ENCODE measurements at places on chromosomes 1 and 21.
A peak's percentile ranks its signal among the peaks of the same experiment; 100 is the strongest.

- peak; percentile 71 for DNase-seq
- peaks cover 10% of the 10 kb centered on the region for H3K36me3 ChIP-seq
- H3K27ac ChIP-seq, result no peak overlapping the region
- H3K4me3 ChIP-seq, result no peak overlapping the region
- H3K4me1 ChIP-seq, result no peaks in the 10 kb centered on the region
These were observed 22.8 kb upstream of the TARS2 start for GRCh38 chr1:150464422-150464826.

DNA sequence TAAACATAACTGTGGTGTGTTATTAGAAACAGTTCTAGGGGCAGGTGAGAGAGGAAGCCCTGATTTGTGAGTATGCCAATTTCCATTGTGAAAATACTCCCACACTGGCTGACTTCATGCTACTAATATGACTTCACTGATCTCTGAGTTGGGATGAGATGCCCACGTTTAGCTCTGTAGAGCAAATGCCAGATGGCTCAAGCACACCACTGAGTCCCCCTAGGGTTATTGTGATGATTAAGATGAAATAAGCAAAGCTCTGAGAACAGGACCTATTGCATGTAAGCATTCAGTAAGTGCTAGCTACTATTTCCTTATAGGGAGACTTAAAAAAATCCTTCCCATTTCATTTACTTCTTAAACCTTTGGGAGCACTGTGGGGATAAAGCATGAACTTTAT is 117.6 kb downstream of the CENPF start:
- H3K4me3 ChIP-seq, result no peak overlapping the region
- DNase-seq, result no peak
- H3K27me3 ChIP-seq, result no peaks in the 10 kb centered on the region
- H3K4me1 ChIP-seq, result no peaks in the 10 kb centered on the region
- no peaks in the 10 kb centered on the region for H3K36me3 ChIP-seq

DNA sequence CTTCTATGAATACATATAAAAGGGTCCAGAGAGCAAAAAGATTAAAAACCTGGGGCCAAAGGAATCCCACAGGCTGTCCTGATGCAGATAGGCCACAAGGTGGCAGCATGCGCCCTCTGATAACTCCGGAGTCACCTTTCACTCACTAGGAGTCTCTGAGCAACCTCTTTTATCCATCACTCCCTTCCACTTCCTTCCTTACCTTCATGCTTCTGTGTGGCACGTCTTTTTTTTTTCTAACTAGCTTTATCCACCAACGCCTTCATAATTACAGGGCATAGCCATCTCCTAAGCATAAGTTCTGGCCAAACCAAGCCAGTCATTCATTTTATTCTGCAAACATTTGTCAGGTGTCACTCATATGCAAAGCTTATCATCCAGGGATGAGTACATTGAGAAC is 3.9 kb upstream of the PGLYRP4 start:
- no peak overlapping the region for H3K27ac ChIP-seq
- no peak overlapping the region for H3K4me3 ChIP-seq
- no peaks in the 10 kb centered on the region for H3K27me3 ChIP-seq

DNA sequence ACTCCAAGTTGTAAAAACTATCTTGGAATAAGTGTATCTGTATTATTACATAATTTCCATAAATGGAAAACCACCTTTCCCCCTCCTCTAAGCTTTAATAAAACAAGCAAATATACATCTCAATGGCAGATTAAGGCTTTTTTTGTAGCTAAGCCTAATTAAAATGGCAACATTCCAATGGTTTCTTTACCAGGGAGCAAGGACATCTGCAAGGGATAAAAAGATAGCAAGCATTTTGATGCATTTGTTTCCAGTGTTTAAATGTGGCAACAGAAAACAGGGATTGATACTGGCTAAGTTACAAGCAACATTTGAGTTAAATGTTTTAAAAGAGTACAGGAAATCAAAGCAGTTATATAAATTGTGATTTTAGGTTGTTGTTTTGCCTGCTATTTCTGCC is 1012.7 kb downstream of the ADGRL2 start:
- no peak overlapping the region for H3K4me3 ChIP-seq
- no peaks in the 10 kb centered on the region for H3K27me3 ChIP-seq
- no peaks in the 10 kb centered on the region for H3K4me1 ChIP-seq
- H3K36me3 ChIP-seq, result no peaks in the 10 kb centered on the region
- DNase-seq, result no peak
- H3K27ac ChIP-seq, result no peak overlapping the region

GRCh38 chr21:30672985-30673650 is 30.5 kb downstream of the KRTAP20-3 start:
- H3K27me3 ChIP-seq, result no peaks in the 10 kb centered on the region
- H3K4me1 ChIP-seq, result no peaks in the 10 kb centered on the region
- H3K4me3 ChIP-seq, result no peak overlapping the region

DNA sequence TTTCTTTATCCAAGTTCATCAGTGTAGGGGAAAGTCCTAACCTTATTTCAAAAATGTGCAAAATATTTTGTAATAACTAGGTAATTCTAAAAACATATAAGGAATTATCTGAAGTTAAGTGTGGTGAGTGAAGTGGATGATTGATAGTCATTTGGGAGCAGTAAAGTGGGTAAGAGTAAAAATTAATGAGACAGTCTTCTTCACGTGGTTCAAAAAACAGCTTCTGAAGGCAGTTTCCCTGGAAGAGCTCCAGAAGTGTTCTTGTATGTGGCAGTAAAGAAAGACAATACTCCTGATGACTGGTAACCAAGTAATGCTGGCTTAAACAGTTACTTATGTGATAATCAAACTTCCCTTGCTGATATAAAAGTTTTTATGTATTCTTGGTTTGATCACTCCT is 50.3 kb downstream of the LEPR start:
- no peak overlapping the region for H3K4me3 ChIP-seq
- no peak overlapping the region for H3K27ac ChIP-seq
- H3K36me3 ChIP-seq, result peaks cover 3% of the 10 kb centered on the region
- no peaks in the 10 kb centered on the region for H3K4me1 ChIP-seq
- no peaks in the 10 kb centered on the region for H3K27me3 ChIP-seq

DNA sequence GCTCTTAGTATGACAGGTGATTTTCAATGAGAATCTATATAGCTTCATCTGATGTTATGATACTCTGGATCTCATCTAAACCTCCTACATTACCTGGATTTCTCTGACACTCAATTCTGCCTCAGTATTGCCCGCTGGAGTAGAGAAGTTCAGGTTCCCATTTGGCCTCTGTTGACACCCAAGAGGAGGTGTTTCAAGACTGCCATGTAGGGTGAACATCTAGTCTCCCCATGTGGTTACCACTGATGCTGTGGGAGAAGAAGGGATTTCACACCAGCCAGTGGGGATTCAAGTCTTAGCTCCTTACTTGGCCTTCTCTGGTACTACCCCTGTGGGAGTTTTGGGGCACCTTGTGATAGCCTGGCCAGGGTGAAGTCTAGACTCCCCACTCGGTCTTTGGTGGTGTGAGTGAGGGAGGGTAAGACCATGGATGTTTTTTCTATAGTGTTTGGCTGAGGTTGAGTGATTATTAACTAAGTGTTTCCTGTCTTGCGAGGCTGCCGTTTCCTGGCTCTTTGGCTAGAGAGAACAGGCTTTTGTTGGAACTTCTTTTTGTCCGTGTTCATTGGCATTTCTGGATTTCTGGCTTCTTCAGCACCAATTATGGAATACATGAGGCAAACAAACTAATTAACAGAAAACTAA is 90.7 kb downstream of the RHOU start:
- no peak overlapping the region for H3K4me3 ChIP-seq
- peak; percentile 26 for DNase-seq

DNA sequence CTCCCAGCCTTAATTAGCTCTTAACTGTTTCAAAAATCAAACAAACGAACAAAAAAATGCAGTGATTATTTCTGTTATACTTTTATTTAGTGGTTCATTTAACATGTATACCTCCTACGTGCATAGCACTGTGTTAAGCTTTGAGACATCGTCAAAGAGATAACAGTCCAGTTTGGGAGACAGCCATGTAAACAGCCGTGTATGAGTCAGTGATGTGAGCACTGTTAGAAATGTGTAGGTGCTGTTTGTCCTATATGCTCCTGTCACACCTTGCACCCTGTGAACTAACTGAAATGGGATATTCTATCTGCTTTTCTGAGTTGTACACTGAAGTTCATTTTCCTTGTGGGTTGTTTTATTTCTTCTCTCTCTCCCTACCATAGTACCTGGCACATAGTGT is 109.7 kb upstream of the CACYBP start:
- no peak overlapping the region for H3K4me3 ChIP-seq
- H3K36me3 ChIP-seq, result no peaks in the 10 kb centered on the region
- no peaks in the 10 kb centered on the region for H3K27me3 ChIP-seq
- H3K4me1 ChIP-seq, result no peaks in the 10 kb centered on the region
- no peak for DNase-seq
- peak overlapping the region; percentile 4 for H3K27ac ChIP-seq

DNA sequence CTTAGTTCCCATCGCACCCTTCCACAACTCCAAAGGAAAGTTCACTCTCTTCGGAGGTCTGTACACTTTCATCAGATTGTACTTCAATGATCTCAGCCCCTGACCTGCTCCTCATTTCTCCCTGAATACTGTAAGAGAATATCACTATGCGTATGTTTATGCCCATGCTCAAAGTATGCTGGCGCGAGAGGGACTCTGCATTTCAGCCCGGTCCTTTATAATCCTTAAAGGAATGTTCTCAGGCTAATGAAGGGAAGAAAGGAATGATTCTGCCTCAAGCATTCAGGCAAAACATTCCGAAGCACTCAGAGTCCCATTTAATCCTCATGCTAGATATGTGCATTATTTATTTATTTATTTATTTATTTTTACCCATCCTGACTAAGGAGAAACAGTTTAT is 76.8 kb downstream of the PLD5 start:
- no peak overlapping the region for H3K4me3 ChIP-seq
- H3K36me3 ChIP-seq, result no peaks in the 10 kb centered on the region
- no peaks in the 10 kb centered on the region for H3K4me1 ChIP-seq
- peaks cover 17% of the 10 kb centered on the region for H3K27me3 ChIP-seq
- DNase-seq, result no peak

GRCh38 chr1:5916572-5917280 is 75.5 kb downstream of the NPHP4 start:
- H3K4me3 ChIP-seq, result no peak overlapping the region
- DNase-seq, result no peak
- H3K27me3 ChIP-seq, result no peaks in the 10 kb centered on the region
- H3K36me3 ChIP-seq, result peaks cover 3% of the 10 kb centered on the region

DNA sequence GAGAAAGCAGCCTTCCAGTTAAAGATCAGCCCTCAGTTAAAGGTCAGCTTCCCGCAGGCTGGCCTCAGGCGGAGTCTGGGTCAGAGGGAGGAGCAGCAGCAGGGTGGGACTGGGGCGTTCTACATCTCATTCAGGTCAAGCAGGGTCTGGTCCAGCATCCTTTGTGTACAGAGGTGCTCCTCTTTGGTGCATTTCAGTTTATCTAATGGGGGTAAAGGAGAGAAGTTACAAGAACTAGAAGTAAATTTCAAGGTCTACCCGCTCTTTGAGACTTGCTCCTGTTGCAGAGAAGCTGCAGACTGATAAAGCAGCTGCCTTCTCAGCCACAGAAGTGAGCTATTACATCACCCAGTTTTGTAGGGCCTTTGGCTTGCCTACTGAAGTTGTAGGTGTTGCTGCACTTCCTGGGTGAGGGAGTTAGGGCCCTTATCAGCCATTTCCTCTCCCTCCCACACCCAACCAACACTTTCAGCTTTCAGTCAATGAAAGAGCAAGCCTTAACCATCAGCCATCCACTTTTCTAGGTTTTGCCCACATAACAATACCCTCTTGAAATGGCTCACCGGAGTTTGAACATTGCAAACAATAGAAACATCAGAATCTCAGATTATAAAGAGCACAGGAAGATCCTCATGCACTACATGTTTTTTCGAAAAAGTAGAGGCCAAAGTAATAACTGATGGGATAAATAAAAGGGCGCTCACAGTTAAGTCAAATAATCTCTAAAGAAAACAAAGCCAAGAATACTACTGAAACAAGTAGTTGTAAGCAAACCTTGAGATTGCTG is 2.8 kb upstream of the NUP210L start:
- peaks cover 21% of the 10 kb centered on the region for H3K4me1 ChIP-seq
- H3K27ac ChIP-seq, result peak overlapping the region; percentile 29
- no peak for DNase-seq

Data from common myeloid progenitor, CD34-positive (primary cell).